Pulmonary artery endothelial cell (primary cell): ENCODE measurements at places on chromosomes 1 and 21. TPM values are rescaled to one million over a fixed set of nuclear protein-coding genes. Genes with fewer than 3 reads are reported as not detected.

PRDX1 gene
- 764 and 880 TPM in 2 replicates for total RNA-seq

CELF3 gene
- not detected in 2 replicates for total RNA-seq

THEM5 gene
- total RNA-seq, result not detected in 2 replicates

AMY2A gene
- not detected in 2 replicates for total RNA-seq

SMAP2 gene
- 6.4 and 9.4 TPM in 2 replicates for total RNA-seq

KRTAP7-1 gene
- not detected in 2 replicates for total RNA-seq

GNAT2 gene
- 0.26 and 0.42 TPM in 2 replicates for total RNA-seq

TEKT2 gene
- 0.13 and 0.21 TPM in 2 replicates for total RNA-seq

CDK18 gene
- 0.18 TPM in 1 of 2 replicates, not detected in the other for total RNA-seq

TRNP1 gene
- total RNA-seq, result 10.9 and 12.3 TPM in 2 replicates

FYB2 gene
- total RNA-seq, result not detected in 2 replicates

HMCN1 gene
- total RNA-seq, result 10.8 and 12.6 TPM in 2 replicates

HCRTR1 gene
- total RNA-seq, result 0.53 and 0.92 TPM in 2 replicates

SYT6 gene
- total RNA-seq, result not detected in 2 replicates

VANGL2 gene
- not detected in 2 replicates for total RNA-seq

OXCT2 gene
- 1.4 and 8.6 TPM in 2 replicates for total RNA-seq

ANKRD65 gene
- 0.07 and 0.14 TPM in 2 replicates for total RNA-seq

SIPA1L2 gene
- 9.9 and 20.6 TPM in 2 replicates for total RNA-seq

RXRG gene
- total RNA-seq, result not detected in 2 replicates

CELA2A gene
- total RNA-seq, result not detected in 2 replicates

GNG4 gene
- not detected in 2 replicates for total RNA-seq

OLIG2 gene
- not detected in 2 replicates for total RNA-seq

LDLRAD1 gene
- not detected in 2 replicates for total RNA-seq

PPM1J gene
- total RNA-seq, result 0.81 and 1.8 TPM in 2 replicates

SORT1 gene
- 14.5 and 18.4 TPM in 2 replicates for total RNA-seq

OR2W3 gene
- total RNA-seq, result 0.53 TPM in 1 of 2 replicates, not detected in the other

OR10K1 gene
- not detected in 2 replicates for total RNA-seq

KCND3 gene
- under 0.01 TPM in 2 replicates for total RNA-seq

NUP210L gene
- total RNA-seq, result 0.07 and 0.11 TPM in 2 replicates

GPR52 gene
- total RNA-seq, result 0.20 and 0.49 TPM in 2 replicates

FALEC gene
- 0.20 TPM in 1 of 2 replicates, not detected in the other for total RNA-seq

ABCA4 gene
- 1.7 and 2.4 TPM in 2 replicates for total RNA-seq

AMPD1 gene
- not detected in 2 replicates for total RNA-seq

TMEM54 gene
- total RNA-seq, result 53.0 and 53.6 TPM in 2 replicates

ADAMTS1 gene
- total RNA-seq, result 70.9 and 106 TPM in 2 replicates

NPHS2 gene
- not detected in 2 replicates for total RNA-seq

AGMAT gene
- total RNA-seq, result 1.4 and 1.5 TPM in 2 replicates

MAP1LC3C gene
- total RNA-seq, result 0.07 and 0.11 TPM in 2 replicates

PRPF38B gene
- total RNA-seq, result 12.9 and 16.4 TPM in 2 replicates

RPTN gene
- total RNA-seq, result not detected in 2 replicates

RAB7B gene
- 0.25 and 0.59 TPM in 2 replicates for total RNA-seq

PLPPR4 gene
- total RNA-seq, result not detected in 2 replicates

CDA gene
- total RNA-seq, result 0.67 and 2.0 TPM in 2 replicates

CFH gene
- 74.6 and 160 TPM in 2 replicates for total RNA-seq

FAM72B gene
- total RNA-seq, result 2.2 and 6.9 TPM in 2 replicates

AKR7A3 gene
- 0.11 and 0.33 TPM in 2 replicates for total RNA-seq

FCER1G gene
- 0.26 and 0.49 TPM in 2 replicates for total RNA-seq

FAM43B gene
- not detected in 2 replicates for total RNA-seq

WASF2 gene
- 33.7 and 35.2 TPM in 2 replicates for total RNA-seq

LDLRAD2 gene
- not detected in 2 replicates for total RNA-seq

PDZK1 gene
- total RNA-seq, result 0.07 and 0.14 TPM in 2 replicates

ADORA1 gene
- not detected in 2 replicates for total RNA-seq

GBP7 gene
- not detected in 2 replicates for total RNA-seq

POGK gene
- 27.3 and 32.1 TPM in 2 replicates for total RNA-seq
